ENCODE measurements at places on chromosomes 2 and 18.

DNA sequence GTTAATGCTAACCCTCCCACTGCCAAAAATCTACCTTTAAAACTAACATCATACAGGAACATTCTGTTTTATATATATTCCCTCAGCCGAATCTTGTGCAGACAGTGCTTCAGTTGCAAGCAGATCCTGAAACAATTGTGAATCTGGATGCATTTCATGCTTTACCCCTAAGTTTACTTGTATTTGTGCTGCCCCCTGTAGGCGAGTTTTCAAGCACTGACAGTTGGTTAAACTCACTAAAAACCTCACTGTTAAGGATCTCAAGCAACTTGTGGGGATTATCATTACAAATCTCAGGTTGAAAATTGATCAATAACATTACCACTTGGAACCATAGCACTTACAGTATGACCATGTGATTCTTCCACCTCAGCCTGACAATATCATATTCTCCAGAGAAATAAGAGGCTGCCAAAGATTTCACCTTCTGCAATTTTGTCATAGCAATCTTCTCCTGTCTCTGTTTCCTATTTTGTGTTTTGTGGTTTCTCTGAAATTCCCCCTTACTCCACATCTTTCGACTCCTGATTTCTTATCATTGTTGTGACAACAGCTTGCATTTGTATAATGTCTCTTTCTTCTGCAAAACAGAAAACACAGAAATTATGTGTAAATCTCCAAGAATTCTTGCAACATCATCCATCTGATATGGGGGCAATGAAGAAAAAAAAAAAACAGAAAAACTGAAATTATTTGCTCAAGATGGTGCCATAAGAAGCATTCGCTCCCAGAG is 354.6 kb upstream of the SETBP1 start:
- no peak for DNase-seq

DNA sequence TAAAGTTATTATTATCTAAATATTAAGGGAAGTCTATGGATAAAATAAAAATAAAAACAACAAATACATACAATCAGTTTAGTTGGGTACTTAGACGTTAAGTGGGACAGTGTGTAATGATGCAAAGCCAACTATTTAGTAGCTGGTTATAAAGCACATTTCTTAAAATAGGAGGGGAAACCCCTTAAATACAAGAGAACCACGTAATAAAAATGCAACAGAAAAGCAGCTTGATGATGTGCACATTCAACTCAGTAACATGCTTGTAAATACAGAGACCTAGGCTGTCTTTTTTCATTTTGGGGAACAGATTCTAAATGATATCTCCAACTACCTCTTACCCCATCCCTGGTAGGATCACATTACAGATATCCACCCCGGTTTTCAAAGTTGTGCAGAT is 134.3 kb upstream of the AQP4 start:
- DNase-seq, result no peak

- no peak for DNase-seq
These were observed 37.2 kb downstream of the FAM98A start for GRCh38 chr2:33561872-33562271.

GRCh38 chr18:45553723-45554388 is 61.4 kb upstream of the SLC14A2 start:
- no peak for DNase-seq

- DNase-seq, result no peak
These were observed 36.3 kb upstream of the AP1S3 start for GRCh38 chr2:223873672-223874071.

GRCh38 chr2:86204458-86204857 is 5.2 kb downstream of the MRPL35 start:
- no peak for DNase-seq

DNA sequence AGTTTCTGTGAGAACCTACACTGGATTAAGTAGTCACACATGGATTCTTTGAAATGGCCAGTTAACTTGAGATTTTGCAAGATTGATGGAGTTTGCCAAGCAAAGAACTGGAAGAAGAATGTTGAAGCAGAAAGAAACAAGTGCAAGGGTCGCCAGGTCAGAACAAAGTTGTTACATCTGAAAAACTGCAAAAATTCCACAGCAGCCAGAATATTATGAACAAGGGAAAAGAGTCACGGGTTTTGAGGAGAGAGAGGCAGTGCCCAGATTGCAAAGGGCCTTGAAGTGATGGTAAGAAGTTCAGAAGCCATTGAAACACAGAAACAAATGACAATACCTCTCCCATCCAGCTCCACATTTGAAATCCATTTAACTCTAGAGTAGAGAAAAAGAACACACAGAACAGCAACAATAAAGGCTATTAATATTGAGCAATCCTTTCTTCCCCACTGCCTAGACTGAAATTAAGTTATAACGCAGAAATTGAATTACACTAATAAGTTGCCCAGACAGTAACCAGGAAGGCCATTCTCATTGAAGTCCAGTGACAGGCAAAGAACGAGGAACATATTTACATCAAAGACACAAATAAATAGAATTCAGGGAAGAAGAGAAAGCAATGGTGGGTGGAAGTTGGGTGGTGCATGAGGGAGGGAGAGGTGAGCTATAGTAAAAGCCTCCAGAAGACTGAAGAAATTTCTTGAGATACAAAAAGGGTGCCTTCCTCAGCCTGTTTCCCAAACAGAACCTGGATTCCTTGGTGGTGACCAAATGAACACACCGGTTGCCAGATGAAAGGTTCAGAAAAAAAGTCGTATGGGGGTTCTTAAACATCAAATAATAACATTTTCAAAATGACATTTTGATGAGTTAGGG is 80.6 kb downstream of the ARHGAP15 start:
- DNase-seq, result no peak

DNA sequence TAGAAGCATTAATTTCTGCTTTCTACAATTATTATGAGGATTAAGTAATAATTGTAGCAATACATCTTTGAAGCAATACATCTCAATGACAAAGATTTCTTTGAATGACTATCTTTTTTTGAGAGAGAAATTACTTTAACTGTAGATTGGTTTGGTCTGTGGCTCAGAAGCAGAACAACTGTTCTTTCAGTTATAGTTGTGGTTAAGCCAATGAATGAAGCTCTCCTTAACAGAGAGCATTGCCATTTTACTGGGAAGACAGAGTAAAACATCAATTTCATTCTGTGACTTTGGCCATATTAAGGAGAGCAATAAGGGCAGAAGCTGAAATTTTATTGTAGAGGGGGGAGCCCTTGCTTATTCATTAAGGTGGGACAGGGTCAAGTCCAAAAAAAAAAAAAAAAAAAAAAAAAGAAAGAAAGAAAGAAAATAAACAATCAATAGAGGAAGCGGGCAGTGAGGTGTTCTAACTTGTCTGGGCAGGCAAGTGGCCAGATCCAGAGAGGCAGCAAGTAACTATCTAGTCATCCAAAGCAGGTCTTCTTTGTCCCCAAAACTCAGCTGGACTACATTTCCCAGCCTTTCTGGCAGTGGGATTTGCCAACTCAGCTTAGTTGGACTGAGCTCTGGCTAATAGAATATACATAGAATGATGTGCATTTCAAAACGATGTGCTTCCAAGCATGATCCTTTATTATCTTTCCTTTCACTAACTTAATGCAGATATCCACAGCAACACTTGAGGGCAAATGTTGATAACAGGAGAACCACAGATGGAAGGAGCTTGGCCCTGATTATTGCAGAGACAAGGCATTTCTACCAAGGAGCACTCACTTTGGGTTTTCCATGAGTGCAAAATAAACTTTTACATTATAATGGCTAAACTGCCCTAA is 462.7 kb upstream of the CDH20 start:
- no peak for DNase-seq

DNA sequence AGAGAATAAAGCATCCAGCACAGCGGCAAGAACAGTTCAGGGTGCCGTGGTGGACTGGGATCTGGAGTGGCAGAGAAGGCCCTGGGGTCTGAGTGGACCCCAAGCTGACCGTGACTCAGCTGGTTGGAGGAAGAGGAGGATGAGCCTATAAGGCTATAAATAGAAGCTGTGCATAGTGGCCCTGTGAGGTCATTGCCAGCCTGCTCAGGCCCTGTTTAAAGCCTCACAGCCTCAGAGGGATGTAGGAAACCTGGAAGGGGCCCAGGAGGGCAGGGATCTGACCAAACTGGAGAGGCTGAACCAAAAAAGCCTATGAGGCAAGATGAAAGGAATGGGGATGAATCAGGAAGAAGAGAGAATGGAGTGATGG is 11.3 kb upstream of the DES start:
- DNase-seq, result no peak

DNA sequence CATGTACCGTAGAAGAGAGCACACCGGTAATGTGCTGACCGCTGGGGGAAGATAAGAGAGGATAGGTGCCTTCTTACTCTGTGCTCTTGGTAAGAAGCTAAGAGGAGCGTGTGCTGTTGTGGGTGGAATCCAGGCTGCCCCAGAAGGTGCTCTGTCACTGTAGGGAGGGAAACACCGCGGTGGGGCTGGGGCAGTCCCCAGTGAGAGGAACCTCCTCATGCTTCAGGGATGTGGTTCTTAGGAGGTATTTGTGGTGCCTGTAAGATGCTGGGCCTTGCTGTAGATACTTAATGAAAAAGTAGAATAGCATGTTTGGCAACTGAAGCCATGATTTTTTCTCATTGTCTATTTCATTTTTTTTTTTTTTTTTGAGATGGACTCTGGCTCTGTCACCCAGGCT is 1.1 kb downstream of the COLEC11 start:
- DNase-seq, result no peak
